NAMALWA (cell line): ENCODE measurements at places on chromosomes 1 and 21.

GRCh38 chr1:13808729-13809131 is 108.7 kb downstream of the PRDM2 start:
- peak; percentile 47 for DNase-seq

- no peak for DNase-seq
Observed at GRCh38 chr1:2110738-2111673, 60.8 kb downstream of the PRKCZ start.

DNA sequence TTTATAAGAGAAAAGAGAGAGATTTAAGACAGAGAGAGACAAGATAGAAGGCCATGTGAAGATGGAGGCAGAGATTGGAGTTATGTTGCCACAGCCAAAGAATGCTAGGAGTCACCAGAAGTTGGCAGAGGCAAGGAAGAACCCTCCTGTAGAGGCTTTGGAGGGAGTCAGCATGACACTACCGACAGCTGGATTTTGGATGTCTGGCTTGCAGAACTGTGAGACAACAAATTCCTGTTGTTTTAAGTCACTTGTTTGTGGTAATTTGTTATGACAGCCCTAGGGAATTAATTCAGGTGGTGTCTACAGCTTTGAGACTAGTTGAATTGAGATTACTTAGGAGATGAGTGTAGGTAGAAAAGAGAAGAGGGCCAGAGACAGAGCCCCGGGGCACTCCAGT is 158.5 kb downstream of the DNM3 start:
- DNase-seq: no peak

GRCh38 chr1:18444563-18444962 is 36.2 kb upstream of the KLHDC7A start:
- DNase-seq: no peak

DNA sequence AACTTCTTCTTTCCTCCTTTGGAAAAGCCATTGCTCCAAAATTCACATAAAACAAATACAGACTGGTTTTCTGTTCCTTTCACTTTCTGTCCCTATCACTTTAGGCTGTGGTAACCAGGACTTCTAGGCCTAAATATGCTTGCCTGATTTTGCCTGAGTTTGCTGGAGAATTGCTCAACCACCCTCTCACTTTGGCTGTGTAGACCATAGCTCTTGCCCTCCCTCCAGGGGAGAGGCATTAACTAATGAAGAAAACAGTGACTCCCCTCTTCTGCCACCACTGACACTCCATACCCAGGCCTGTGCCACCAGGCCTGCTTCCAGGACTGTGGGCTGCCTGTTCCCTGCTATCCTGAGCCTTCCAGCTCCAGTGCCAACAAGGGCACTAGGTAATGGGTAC is 163.5 kb downstream of the TOMM20 start:
- no peak for DNase-seq

- DNase-seq: no peak
Observed at GRCh38 chr1:103170609-103171008, 62.3 kb upstream of the COL11A1 start.

GRCh38 chr1:101227837-101228236 is 9.0 kb upstream of the S1PR1 start:
- DNase-seq: no peak
